Putamen (tissue), 1 donor: ENCODE measurements at places on chromosomes 7 and 10.

GRCh38 chr10:13608246-13608853 is 21.6 kb downstream of the PRPF18 start:
- no peak for DNase-seq

GRCh38 chr7:112023282-112023681 is 182.9 kb downstream of the DOCK4 start:
- no peak for DNase-seq

- DNase-seq, result no peak
These were observed 7.6 kb downstream of the BPGM start for GRCh38 chr7:134654104-134654775.

DNA sequence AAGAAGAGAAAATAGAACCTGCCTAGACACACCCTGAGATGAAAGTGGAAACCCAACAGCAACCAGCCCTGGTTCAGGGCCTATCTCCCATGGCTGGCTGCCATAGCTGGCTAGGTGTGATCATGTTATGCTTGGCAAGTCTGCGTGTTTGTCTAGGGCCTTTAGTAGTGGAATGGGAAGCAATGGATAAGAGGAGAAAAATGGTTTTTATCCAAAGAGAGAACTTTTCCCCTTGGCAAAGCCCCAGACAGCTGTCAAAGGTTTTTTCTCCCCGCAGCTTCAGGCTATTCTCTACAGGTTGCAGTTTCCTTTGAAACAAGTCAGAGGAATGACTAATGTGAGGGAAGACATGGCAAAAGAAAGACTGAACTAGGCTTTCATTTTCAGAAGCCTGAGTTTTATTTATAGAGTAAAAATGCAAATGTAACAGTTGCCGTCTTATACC is 161.5 kb downstream of the SEMA3D start:
- DNase-seq, result no peak

DNA sequence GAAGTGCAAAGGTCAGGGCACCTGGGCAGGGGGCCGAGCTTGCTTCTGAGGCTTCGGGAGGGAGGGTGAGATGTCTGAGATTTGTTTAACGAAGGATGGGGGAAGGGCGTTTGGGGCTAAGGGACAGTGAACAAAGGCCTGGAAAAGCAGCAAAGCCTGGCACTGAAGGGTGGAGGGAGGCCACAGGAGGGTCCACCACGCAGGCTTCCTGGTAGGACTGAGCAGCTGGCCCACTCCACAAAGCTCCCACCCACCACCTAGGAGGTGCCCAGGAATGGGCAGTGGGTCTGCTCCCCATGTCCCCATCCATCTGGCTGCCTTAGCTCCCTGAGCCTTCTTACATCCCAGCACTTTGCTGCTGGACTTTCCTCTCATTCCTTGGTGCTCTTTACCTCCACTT is 39.4 kb upstream of the CXCL12 start:
- DNase-seq, result no peak

DNA sequence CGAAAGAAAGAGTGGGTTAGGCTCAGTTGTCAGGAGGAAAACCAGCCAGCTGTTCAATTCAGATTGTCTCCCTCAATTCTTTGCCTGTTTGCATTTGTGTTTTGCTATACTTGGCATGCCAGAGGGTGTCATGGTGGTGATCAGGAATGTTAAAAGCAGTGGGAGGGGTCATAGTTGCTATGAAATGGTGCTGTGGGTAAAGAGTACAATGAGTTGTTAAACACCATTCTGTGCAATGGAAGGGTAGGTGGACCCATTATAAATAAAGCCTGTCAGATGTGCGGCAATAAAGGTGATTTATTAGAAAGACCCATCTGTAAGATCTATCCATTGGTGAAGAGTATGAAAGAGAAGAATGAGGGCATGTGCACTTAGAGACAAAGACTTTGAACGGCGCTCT is 82.2 kb downstream of the MRPL32 start:
- DNase-seq, result no peak

- no peak for DNase-seq
These were observed 162.8 kb downstream of the NRF1 start for GRCh38 chr7:129774359-129774758.

DNA sequence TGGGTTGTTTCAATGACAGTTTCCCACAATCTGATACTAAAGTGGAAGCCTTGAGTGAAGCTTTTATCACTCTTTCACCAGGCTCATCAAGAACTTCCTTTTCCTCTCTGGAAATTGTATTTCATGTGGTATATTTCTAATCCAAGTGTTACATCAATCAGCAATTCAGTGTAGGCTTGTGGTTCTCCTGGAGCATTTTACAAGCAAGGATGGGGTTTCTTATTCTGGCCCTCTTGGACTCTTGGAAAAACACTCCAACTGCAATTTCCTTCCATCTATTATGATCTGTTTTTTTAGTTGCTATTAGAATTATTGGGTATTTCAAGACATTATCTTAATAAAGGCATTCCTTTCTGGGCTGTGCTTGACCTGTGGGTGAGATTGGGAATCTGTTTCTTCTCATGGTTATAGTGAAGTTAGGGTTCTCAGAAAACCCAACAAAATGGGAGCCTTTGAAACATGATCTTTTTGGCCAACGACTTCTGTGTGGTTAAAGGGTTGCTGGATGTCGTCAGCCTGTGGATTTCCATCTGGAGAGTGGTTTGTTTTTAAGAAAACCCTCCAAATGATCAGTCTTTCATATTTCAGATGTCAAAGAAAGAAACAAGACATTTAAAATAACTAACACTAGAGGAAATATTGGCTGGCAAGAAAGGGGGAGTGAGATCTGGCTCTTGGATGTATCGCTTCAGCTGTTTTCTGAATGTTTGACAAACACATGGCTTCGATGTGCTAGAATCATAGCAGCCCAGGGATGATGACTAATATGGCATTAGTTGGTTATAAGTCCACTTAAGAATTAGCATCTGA is 540.2 kb downstream of the LRMDA start:
- no peak for DNase-seq

- DNase-seq, result peak; percentile 51
These were observed 6.4 kb upstream of the GPR22 start for GRCh38 chr7:107463139-107464078.

DNA sequence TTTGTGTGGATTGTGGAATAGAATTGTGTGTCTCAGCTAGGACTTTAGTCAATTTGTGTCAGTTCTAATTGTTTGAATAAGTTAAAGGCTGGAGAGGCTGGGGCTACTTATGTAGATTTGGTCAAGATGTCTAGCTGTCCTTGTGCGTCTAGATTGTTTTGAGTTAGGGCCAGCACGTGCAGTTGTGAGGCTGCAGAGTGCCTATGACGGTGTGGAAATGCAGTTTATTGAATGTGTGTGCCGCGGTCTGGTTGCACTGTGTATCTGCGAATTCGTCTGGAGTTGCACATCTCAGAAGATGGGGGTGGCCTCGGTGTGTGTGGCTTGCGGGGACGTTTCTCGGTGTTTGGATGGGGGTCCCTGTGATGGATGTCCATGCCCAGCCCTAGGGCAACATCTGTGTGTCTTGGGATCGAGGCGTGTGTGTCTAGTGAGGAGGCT is 10.2 kb downstream of the EMX2 start:
- DNase-seq, result no peak

- DNase-seq, result no peak
These were observed 24.7 kb upstream of the SEM1 start for GRCh38 chr7:96734343-96734742.

DNA sequence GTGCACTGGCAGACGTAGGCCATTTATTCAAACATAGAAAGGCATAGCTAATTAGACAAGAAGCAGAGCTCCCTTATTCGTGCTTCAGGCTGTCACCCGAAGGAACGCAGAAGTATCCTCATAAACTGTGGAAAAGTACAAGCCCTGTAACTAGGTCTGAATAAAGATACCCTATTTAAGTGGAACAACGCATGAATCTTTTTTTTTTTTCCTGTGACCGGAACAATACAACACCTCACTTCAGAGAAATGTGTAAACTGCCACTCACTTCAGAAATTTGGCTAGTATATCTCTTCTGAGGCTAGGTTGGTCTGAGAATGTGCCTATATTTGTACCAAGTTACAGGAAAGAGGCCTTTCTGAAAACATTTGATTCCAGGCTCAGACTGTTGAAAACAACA is 8.0 kb upstream of the CSTF2T start:
- no peak for DNase-seq

DNA sequence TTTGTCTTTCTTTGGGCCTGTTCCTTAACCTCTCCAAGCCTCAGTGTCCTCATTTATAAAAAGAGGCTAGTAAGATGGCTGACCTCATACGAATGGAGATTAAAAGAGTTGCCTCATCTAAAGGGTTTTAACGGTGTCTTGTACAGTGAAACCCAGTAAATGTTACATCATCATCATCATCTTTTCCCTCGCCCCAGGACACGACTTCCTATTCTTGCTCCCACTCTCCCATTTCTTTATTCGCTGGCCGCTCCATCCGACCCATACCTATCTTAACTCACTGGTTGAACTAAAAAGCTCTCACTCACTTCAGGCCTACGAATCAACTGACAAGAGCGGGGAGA is 554 bp downstream of the FRA10AC1 start:
- no peak for DNase-seq

DNA sequence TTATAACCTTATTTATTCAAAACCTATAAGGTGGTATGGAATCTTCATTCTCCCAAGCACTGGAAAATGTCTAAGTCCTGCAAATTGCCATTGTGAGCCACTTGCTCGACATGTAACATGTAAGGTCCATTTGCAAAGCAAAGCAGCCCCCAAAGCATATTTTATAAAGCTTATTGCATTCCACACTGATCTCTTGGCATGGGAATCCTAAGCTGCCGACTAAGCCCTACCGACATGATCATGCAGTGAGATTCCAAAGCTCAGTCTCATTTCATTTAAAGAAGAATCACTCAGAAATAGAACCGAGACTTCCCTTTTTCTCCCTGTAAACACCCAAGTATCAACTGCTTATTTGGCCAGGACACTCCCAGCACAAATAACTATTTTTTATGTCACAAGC is 333.4 kb upstream of the MYO3A start:
- no peak for DNase-seq

GRCh38 chr10:127997937-127998336 is 91.0 kb downstream of the PTPRE start:
- peak; percentile 65 for DNase-seq
